ENCODE measurements at places on chromosomes 3 and 15.

DNA sequence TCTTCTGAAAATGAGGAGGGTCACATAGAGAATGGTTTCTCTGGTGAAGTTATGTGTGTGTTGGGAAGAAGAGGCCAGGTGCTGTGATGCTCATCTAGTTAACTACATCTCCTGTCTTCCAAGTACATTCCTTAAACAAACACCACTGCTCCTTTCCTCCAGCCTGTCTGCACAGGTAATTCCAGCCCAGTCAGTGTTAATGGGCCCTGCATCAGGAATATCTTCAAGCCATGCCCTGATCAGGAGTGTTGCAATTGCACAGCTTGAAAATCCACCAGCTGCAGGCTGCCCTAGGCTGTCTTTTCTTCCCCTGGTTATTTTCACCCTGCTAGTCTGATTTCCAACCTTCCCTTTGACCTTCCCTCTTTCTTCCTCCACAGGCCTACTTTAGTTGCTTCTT is 41.9 kb upstream of the LMOD3 start:
- no peak overlapping the region for H3K4me3 ChIP-seq
- H3K27me3 ChIP-seq = no peaks in the 10 kb centered on the region
- no peak overlapping the region for H3K27ac ChIP-seq

GRCh38 chr15:81893182-81893835 is 152.5 kb downstream of the MEX3B start:
- no peak overlapping the region for H3K4me3 ChIP-seq
- DNase-seq = no peak
- no peaks in the 10 kb centered on the region for H3K36me3 ChIP-seq
- H3K4me1 ChIP-seq = no peaks in the 10 kb centered on the region
- no peak overlapping the region for H3K27ac ChIP-seq
- H3K27me3 ChIP-seq = no peaks in the 10 kb centered on the region

DNA sequence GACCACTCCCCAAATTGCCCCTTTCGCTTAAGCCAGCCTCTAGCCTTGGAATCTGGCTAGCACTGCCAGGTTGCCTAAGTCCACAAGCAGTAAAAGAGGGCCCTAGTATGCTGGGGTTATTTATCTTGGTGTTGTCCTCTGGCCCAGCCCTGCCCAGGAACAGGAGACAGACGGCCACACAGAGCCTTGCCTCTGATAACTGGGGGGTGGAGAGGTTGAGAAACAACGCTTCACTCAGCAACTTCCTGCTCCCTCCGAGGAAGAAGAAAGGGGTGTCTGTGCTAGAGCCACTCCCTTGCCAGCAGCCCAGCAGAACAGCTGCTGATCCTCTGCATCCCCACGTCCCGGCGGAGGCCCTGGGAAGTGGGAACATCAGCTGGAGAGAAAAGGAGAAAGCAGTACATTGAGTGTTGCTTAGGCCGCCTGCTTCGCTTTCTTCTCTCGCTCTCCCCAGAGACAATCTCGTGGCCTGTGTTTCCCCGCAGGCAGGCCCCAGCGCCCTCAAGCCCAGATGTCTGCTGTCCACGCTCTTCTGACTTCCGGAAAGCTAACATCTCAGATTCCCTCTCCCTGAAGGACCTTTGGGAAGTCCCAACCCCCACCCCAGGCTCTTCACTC is 22.6 kb upstream of the C3orf70 start:
- H3K27me3 ChIP-seq = no peaks in the 10 kb centered on the region
- no peaks in the 10 kb centered on the region for H3K4me1 ChIP-seq
- no peak for DNase-seq
- H3K27ac ChIP-seq = no peak overlapping the region

DNA sequence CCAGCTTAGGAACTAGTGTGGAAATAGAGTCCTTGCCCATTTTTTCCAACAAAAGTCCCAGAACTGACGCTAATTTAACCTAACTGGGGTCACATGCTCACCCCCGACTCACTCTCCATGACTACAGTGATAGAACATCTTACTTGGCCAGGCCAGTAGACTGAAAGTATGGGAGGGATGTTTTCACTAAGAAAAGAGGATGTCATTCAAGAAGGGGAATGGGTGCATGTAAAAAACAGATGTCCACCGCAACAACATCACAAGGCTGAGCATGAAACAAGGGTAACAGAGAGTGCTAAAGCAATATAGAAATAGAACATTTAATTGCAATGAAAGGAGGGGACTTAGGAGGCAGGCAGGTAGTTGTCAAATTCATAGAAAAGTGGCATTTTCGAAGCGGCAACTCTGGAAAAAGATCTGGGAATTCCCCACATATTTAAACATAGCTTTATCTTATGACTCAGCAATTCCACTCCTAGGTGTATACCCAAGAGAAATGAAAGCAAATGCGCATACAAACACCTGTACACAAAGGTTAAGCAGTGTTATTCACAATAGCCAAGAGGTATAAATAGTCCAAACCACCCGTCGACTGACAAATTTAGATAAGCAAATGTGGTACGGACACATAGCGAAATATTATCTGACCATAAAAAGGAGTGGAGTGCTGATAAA is 41.1 kb upstream of the UBE2E2 start:
- no peak for DNase-seq
- H3K27me3 ChIP-seq = no peaks in the 10 kb centered on the region
- H3K36me3 ChIP-seq = no peaks in the 10 kb centered on the region
- no peaks in the 10 kb centered on the region for H3K4me1 ChIP-seq
- no peak overlapping the region for H3K4me3 ChIP-seq

- peaks cover 14% of the 10 kb centered on the region for H3K4me1 ChIP-seq
- no peaks in the 10 kb centered on the region for H3K27me3 ChIP-seq
- peak; percentile 31 for DNase-seq
- H3K4me3 ChIP-seq = no peak overlapping the region
Observed at GRCh38 chr3:194879126-194879877, 193.6 kb downstream of the FAM43A start.
